Dermis blood vessel endothelial cell (primary cell): ENCODE measurements at places on chromosomes 13 and 19.

- no peak for DNase-seq
Measured at GRCh38 chr13:24276306-24276705, 33.1 kb upstream of the C1QTNF9 start.

GRCh38 chr19:38912600-38913514, 871 bp upstream of the CCER2 start:
- DNase-seq, result no peak

DNA sequence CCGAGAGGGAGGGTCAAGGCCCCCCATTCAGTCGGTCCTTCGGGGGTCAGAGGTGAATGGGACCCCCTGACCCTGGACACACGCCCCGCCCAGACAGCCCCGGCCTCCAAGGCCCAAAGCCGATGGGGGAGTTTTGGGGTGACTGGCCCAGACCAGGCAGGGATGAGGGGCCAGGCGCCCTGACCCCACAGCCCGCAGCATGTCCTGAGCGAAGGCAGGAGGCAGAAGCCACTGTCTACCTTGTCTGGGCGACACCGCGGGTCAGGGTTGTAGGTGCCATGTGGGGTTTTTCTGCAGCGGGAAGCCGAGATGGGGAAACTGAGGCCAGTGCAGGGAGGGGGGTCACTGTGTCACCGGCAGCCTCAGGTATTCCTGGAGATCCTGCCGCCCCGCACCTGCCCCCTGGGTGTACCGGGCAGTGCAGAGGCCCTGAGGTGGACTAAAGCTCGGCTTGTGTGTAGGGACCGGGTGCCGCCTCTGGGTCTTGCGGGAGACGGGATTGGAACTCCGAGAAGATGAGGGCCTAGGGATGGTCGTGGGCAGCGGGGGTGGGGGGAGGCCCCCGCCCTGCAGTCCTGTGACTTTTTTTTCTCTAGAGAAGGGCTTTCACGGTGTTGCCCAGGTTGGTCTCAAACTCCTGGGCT, 8.5 kb downstream of the ARID3A start:
- no peak for DNase-seq

- no peak for DNase-seq
Measured at GRCh38 chr13:70769817-70770216, 661.6 kb upstream of the KLHL1 start.

DNA sequence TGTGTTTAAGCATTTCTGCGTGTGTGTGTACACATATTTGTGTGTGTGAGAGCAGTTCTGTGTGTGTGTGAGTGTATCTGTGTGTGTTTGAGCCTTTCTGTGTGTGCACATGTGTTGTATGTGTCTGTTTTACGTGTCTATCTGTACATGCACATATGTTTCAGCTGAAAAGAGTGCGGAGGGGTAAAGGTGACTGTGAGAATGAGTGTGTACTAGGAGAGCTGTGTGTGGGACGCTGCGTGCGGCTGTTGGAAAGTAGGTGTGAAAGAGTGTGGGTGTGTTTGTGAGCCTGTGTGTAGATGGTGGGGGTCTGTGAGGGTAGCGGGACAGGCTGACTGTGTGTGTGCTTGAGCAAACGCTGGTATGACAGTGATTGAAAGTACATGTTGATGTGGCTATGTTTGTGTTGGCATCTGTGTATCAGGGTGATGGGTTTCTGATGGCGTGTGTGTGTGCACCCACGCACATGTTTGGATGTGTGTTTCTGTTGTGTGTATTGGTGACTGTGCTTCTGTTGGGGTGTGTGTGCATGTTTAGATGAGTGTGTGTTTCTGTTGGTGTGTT, 7.5 kb upstream of the TPM4 start:
- DNase-seq, result no peak

DNA sequence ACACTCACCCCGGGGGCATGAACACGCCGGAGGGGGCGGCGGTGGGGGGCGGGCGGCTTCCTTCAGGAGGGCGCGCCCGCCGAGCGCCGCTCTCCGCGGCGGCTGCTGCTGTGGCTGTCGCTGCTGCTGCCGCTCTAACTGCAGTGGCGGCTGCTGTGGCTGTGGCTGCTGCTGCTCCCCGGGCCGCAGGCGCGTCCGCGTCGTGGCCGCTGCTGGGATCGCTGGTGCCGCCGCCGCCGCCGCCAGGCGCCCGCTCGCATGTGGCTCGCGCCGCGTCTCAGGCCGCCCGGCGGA, at the start of gene BBC3:
BBC3 (minus strand) TSS at position 279 of the 294 bp plus-strand sequence. CDS start 2,768 bp downstream, outside the sequence.
- DNase-seq, result no peak

DNA sequence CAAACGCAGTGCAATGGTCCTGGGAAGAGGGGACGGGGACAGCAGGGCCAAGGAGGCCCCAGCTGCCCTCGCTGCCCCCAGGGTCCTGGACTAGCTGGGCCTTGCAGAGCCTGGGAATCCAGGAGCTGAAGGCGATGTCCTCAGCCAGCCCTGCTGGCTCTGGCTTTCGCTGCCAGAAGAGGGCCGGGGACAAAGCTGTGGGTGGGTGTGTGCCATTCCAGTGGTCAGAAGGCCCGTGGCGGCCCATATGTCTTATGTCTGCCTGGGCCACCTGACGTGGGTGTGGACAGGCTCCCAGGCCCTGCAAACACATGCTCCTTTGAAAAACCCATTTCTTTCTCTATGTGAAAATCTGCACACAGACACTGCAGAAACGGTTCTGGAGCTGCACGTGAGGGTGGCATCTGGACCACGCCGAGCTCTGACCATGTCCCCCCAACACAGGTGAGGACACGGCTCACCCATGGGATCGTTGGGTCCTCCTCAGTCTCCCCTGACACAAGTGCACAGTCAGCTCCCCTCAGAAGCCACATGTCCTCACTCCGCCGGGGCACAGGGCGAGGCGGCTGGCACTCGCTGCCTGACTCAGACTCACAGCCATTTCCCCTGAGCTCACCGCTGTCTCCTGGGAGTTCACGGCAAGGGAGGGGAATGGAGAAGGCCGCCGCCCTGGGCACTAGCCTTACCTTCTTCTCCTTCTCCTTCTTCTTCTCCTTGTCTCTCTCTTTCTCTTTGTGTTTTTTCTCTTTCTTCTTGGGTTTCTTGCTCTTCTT, 16.9 kb downstream of the IZUMO4 start:
- peak; percentile 65 for DNase-seq

DNA sequence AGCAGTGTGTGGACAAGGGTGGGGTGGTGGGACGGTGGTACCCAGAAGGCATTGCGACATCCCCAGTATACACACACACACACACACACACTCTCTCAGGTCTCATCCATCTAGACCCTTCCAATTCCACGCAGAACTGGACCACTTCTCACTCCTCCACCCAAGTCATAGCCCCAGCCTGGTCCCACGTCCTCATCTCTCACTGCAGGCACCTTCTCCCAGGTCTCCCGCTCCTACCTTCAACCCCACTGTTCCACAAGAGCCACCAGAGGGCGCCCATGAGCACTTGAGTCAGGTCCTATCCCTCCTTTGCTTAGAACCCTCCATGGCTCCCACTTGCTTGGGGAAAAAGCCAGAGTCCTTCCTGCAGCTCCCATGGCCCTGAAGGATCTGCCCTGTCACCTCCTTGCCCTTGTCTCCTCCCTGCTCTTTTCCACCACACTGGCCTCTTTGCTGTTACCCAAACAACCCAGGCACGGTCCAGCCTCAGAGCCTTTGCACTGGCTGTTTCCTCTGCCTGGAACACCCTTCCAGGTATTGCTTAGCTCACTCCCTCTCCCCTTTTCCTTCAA, 62.6 kb downstream of the IER2 start:
- peak; percentile 85 for DNase-seq

GRCh38 chr19:46225558-46226004, 4.0 kb upstream of the IGFL1 start:
- peak; percentile 13 for DNase-seq

DNA sequence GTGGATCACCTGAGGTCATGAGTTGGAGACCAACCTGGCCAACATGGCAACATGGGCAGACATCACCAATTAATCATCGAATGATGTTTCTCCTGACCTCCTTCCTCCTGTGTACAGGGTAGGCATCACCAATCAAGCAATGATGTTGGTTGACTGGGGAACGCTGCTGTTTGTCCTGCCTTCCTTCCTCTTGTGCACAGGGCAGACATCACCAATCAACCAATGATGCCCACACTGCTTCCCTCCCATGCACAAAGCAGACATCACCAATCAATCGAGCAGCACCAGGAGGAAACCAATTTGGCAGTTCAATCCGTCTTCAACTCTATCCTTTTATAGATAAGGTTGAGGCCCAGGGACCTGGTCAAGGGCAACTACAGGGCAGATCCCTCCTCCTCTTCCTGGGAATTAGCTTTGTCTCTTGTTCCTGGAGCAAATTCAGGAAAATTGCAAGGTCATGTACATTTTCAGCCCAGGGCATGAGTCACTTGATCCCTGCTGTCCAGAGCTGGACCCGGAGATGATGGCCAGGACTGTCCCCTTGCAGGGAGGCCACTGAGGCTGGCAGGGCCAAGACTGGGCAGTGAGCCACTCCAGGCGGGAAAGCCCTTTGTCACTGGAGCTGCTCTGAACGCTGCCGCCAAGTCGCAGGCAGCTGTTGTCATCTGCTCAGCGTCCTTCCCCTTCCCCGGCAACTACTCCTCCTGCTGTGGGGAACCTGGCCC, 5.3 kb upstream of the CSNK1G2 start:
- peak; percentile 73 for DNase-seq

GRCh38 chr13:92573467-92574057, 653.0 kb upstream of the GPC6 start:
- DNase-seq, result no peak

DNA sequence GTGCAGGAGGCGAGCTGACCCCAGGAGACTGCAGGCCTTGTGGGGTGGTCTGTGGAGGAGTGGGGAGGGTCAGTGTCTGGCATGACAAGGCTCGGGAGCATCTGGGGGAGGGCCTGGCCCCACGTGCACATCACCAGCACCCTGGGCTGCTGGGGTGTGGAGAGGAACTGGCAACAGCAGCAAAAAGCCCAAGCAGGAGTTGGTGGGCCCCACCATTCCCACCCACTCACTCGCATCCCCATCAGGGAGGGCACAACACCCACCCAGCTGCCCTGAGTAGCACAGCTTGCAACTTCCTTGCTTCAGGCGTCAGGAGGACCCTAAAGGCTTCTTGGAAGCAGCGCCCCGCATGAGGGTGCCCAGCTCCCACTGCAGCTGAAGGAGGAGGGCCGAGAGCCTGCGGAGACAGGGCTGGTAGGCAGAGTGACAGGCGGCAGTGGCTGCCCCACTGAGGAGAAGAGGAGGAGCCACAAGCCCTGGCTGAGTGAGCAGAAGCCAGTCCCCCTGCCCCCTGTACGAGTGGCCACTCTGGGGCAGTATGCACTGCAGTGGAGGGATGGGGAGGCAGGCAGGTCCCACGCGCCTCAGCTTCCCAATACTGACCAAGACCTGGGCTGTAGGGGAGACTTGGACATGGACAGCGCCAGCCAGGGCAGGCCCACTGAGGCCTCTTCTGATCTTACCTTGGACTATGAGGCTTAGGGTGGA, 26.5 kb downstream of the ELL start:
- DNase-seq, result no peak

DNA sequence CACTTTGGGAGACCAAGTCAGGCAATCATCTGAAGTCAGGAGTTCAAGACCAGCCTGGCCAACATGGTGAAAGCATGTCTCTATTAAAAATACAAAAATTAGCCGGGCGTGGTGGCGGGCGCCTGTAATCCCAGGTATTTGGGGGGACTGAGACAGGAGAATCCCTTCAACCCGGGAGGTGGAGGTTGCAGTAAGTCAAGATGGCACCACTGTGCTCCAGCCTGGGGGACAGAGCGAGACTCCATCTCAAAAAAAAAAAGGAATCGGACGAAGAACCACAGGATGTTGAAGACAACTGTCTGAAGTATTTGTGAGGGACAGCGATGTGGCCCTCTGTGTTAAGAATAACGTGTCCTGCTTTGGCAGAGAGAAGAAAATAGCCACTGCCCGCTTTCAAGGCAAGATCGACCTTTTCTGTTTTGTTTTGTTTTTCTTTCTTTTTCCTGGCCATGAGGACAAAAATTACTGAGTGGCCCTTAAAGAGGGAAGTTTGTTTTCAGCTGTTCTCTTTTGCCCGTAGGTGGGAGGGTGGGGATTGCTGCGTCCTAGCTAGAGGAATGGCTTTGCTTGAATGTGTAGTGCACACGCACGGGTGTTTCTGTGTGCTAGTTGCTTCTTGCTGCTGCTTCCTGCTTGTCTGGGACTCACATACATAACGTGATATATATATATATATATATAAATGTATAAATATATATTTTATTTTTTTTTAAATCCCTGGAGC, 6.2 kb upstream of the PRKCG start:
- no peak for DNase-seq

- no peak for DNase-seq
Measured at GRCh38 chr13:111262715-111263114, 57.7 kb upstream of the TEX29 start.

- no peak for DNase-seq
Measured at GRCh38 chr13:24894972-24895300, 131.0 kb downstream of the RNF17 start.

GRCh38 chr13:97484301-97484700, 50.3 kb downstream of the RAP2A start:
- no peak for DNase-seq

GRCh38 chr13:104318121-104318520, 1251.9 kb upstream of the SLC10A2 start:
- DNase-seq, result peak; percentile 47

- DNase-seq, result no peak
Measured at GRCh38 chr13:73943965-73944233, 190.3 kb downstream of the KLF12 start.

DNA sequence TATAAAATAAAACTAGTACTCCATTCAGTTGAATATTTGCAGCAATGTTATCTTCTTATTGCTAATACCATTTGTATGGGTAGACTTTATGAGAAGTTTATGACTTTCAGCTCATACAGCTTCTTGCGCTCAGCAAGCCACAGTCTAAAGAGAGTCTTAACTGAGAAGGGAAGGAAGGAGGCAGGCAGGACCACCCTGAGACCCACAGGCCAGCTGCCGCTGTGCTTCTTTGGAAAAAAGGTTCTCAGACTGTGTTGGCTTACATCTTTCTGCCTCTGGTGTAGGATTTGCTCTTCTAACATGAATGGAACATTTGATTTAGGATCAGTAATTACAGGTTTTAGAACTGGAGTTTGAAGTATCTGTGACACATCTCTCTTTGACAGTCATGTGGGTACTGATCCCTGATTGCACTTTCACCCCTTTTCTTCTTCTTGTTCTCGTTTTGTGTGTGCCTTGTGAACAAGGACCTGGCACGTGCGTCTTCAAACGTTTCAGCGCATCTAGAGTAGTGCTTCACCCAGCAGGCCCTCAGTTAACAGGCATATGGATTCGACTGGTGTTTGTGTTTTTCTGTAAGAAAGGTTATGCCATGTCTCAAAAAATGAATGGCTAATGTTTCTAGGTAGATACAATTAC, 7.1 kb upstream of the GPR18 start:
- no peak for DNase-seq
